ENCODE measurements at places on chromosomes 12 and 14.

DNA sequence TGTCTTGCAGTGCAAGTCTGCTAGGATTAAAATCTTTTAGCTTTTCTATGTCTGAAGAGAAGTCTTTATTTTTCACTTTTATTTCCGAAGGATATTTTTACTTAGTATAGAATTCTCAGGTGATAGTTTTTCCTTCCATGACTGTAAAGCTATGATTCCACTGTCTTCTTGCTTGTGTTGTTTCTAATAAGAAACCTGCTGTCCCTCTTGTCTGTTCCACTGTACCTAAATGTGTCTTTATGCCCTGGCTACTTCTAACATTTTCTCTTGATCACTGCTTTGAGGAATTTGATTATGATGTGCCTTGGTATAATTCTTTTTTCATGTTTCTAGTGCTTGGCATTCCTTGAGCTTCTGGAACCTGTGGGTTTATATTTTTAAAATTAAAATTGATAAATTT, 228.7 kb downstream of the CACNA1C start:
- DNase-seq, result no peak

- no peak for DNase-seq
Observed at GRCh38 chr12:65808580-65808979, 15.7 kb upstream of the HMGA2 start.

DNA sequence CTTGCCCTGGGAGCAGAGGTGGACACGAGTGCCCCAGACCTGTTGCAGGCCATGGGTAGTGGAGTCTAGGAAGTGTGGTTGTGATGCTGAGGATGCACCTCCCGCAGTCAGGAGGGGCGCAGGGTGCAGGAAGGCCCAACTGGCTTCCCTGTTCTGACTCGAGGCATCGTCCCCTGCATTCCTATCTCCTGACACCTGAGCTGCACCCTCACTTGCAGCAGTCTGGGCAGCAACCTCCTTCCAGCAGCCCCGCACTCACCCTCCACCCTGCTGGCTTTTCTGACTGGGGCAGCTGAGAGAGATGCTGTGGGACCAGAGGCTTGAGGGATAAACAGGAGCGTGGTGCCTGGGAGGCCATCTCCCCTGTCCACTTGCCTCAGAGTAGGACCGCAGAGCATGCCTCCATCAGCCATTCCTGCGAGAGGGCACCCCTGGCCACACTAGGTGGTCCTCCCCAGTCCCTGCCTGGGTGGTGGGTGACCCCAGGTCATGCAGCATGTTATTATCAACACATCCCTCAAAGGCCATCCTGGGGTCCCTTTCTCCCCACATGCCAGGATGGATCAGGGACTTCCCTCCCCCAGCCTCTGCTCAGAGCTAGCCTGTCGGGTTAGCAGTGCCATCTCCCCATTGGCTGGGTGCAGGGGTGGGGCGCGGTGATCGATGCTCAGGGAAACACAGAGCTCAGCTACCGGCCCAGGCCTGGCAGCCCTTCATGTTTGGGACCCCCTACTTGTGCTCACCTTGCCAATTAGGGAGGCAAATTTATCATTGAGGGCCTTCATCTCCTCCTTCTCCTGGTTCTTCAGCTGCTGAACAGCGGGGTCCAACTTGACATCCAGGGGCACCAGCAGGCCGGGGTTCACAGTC, 719 bp downstream of the KRT80 start:
- DNase-seq, result no peak

DNA sequence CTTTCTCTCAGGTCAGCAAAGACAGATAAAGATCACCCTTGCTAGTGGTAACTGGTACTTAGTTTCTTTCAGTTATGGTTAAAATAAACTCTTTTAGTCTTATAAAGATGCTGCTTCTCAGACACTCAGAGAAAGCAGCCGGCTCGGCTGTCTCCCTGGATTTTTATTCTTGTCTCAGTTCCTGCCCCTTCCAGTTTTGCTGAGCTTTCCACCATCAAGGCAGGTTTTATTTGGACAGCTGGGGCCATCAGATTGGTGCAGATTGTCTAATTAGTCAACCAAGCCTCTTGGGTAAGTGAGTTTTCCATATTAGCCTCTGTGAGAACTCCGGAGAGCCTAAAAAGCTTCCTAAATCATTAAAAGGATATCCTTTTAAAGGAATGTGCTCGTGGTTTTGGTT, 130.8 kb upstream of the BMP4 start:
- DNase-seq, result no peak
